ENCODE measurements at places on chromosomes 5 and 9. TPM values are rescaled to one million over a fixed set of nuclear protein-coding genes. Genes with fewer than 3 reads are reported as not detected.

Gene VCAN
- 47.5 TPM for polyA plus RNA-seq

Gene KIF24
- polyA plus RNA-seq = 1.1 TPM

Gene SPATA9
- 0.66 TPM for polyA plus RNA-seq

Gene MAPKAP1
- 87.2 TPM for polyA plus RNA-seq

Gene SHOC1
- 0.03 TPM for polyA plus RNA-seq

Gene CCL28
- polyA plus RNA-seq = not detected

Gene SLC27A4
- polyA plus RNA-seq = 13.7 TPM

Gene LCN10
- polyA plus RNA-seq = not detected

Gene ITK
- polyA plus RNA-seq = not detected

Gene TMEM8B
- 8.2 TPM for polyA plus RNA-seq

Gene CCNO
- polyA plus RNA-seq = 0.14 TPM

Gene GDNF
- polyA plus RNA-seq = 0.85 TPM

Gene DEPDC1B
- 4.6 TPM for polyA plus RNA-seq

Gene GOLPH3
- 41.3 TPM for polyA plus RNA-seq

Gene MARVELD2
- 0.51 TPM for polyA plus RNA-seq

Gene ZNF462
- polyA plus RNA-seq = 6.1 TPM

Gene CDHR2
- polyA plus RNA-seq = not detected

Gene CARD9
- 1.5 TPM for polyA plus RNA-seq

Gene SPAG8
- 0.62 TPM for polyA plus RNA-seq

Gene ACER2
- polyA plus RNA-seq = 0.66 TPM

Gene CDH9
- not detected for polyA plus RNA-seq

Gene CDKN2B
- polyA plus RNA-seq = 8.2 TPM

Gene ST8SIA4
- 0.01 TPM for polyA plus RNA-seq

Gene TEX53
- polyA plus RNA-seq = not detected

Gene AP3B1
- polyA plus RNA-seq = 24.0 TPM

Gene CD72
- polyA plus RNA-seq = 0.09 TPM

Gene SEMA5A
- polyA plus RNA-seq = 7.3 TPM

Gene PARP8
- 6.9 TPM for polyA plus RNA-seq

Measured in IMR-90 (cell line).